Naive thymus-derived CD4-positive, alpha-beta T cell (primary cell): ENCODE measurements at places on chromosomes 4 and X.

GRCh38 chrX:69024931-69025330 is 140.3 kb downstream of the PJA1 start:
- DNase-seq = no peak

DNA sequence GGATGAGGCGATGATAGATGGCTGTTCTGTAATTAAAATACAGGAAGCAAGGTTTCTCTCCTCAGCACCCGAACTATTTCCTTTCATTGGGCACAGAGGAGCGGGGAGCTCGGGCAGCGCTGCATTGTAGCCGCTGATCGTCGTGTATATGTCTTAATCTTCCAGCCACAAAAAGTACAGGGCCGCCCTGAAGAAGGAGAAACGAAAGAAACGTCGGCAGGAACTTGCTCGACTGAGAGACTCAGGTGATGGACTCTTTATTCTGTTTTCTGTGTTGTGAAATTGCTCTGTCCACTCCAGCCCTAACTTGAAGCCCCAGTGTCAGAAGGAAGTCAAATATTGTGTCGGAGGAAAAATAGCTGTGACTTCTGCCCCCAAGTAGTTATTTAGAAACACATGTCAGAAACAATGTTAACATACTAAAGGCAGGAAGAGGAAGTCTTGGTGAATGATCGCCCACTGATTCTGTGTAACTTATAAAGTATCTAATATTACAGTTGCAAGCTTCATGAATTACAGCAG is 546 bp downstream of the ZRSR2 start:
- no peak for DNase-seq

GRCh38 chr4:5988086-5988845 is 30.0 kb downstream of the C4orf50 start:
- no peak for DNase-seq

DNA sequence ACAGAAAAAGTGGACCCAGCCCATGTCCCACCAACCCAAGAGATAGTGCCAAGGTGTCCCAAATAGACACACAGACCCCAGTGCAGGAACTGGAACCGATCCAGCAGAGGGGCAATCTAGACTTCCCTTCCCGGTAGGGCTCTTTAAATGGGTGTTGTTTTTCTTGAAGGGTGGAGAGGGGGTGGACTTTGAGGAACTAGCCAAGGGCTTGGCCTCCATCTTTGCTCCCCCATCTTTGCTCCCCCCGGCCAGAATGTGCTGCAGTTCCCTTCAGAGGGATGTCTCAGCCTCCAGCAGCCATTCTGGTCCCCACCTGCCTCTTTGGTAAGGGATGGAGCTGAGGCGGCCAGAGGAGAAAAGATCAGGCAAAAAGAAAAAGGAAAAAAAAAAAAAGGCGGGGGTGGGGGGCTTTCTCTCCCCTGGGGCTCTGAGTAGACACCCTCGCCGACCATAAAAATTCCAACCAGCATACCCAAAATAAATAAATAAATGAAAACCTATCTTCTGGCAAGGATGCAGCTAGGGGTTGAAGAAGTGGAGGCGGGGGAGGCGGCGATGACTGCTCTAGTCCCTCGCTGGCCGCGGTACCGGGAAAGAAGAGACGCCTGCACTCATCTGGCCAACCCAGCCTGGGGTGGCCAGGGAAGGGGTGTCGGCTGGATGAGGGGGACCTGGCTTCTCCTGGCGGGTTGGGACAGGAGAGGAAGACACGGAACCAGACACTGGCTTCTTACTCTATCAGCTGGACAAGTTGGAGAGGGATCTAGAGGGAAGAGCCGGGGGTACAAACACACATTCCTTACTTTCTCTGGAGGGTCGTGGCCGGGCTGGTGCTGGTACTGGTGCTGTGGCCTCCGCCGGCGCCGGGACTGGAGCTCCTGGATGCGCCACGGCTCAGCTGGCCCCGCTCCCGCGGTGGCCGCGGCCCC is 38.5 kb upstream of the IQSEC2 start:
- no peak for DNase-seq

DNA sequence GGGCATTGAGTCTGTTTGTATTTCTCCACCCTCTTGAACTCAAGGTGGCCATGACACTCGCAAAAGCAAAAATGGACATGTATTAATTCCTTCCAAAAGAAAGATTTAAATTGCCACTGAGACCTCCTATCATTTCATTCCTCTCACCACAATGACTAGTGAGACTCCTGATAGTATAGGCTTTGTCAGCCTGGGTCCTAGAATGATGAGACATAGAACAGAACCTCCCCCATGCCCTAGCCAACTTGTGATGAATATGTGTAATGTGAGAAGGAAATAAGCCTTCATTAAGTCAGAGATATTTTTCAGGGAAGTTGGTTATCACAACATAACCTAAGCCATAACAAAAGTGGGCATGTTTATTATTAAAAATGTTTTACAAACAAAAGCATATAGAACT is 62.5 kb downstream of the ASB9 start:
- no peak for DNase-seq

- no peak for DNase-seq
Observed at GRCh38 chr4:93732509-93732908, 96.0 kb upstream of the ATOH1 start.

DNA sequence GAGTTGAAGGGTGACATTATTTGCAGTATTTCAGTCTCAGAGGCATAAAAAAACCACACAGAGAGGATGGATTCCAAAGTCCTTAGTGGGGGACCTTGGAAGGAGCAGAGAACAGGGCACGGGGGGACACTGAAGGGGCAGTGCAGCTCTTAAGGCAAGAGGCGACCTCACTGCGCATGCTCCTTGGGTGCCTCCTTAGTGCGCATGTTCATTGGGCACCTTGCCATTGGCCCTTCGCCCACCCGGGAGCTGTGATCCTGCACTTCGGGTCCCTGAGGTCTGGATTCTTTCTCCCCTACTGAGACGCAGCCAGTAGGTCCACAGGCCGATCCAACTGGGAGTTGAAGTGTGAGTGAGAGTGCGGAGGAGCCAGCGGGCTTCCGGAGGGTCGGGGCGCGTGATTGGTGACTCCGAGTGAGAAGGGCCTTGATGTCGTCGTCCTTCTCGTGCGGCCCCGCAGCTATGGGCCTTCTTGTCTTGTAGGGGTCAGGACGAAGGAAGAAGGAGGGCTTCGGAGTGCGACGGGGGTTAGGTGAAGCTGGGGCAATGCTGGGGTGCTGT is at the start of gene XAGE5:
Gene XAGE5 (plus strand): TSS at position 223 of the 561 bp plus-strand sequence. CDS start 1,280 bp downstream, outside the sequence.
- no peak for DNase-seq

- no peak for DNase-seq
Observed at GRCh38 chr4:62328526-62328925, 1128.4 kb downstream of the ADGRL3 start.

GRCh38 chr4:67080046-67080557 is 465.2 kb downstream of the CENPC start:
- no peak for DNase-seq

DNA sequence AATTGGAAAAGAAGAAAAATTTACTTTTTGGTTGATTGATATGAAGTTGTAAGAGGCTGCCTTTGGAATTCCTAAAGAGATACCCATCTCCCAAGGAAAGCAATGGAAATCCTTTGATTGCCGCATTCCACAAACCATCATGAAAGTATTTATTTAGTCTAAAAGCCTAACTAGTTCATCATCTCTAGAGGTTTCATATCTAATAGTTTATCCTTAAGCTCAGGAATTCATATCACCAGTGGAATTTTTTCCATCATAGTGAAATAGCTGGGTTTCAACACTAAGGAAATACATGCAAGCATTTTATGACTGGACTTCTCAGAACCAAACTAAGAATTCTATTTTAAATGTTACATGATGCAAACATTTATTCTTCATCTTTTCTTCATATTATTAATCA is 144.9 kb downstream of the FBXO8 start:
- DNase-seq = no peak

DNA sequence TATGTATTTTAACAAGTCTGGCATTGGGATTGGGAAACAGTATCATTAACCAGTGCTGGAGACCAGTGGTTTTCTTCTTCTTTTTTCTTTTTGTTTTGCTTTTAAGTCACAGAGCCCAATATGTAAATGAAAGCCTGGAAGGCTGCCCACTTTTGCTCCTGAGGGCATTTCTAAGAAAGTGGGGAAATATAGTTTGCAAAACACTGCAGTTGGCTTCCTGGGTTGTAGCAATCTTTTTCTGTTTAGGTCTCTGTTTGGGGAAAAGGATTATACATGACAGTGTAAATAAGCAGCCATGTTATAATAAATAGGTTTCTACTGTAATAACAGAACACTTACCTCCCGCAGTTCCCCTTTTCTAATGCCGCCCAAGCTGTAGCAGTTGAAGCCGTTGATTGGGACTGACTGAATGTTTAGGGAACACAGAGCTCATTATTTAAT is 105.5 kb downstream of the TMEM164 start:
- DNase-seq = no peak

GRCh38 chr4:142156256-142156655 is 519.9 kb downstream of the IL15 start:
- DNase-seq = no peak

- DNase-seq = peak; percentile 66
Observed at GRCh38 chrX:20265221-20265725, 1.4 kb downstream of the RPS6KA3 start.

GRCh38 chr4:169229571-169230028 is 41.2 kb downstream of the SH3RF1 start:
- DNase-seq = no peak

GRCh38 chrX:53357799-53358530 is 64.5 kb downstream of the SMC1A start:
- no peak for DNase-seq

DNA sequence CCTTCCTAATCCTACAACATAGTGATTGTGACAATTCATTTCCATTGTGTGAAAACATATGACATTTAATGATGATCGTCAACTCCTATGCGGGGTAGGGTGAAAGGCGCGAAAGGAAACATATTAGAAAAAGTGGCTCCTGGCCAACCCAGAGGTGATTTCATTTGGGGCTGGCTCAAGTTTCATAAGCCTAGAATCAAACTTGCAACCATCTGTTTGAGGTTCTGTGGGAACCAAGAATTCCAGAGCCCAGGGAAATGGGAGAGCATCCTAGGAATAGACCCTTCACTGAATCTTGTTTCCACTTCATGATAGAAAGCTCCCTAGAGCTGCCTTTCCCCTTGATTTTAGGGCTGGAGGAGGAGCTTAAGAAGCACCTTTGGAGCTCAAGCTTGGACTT is 101.3 kb upstream of the EGFL6 start:
- DNase-seq = no peak

GRCh38 chr4:107094332-107094731 is 58.2 kb upstream of the DKK2 start:
- no peak for DNase-seq

- no peak for DNase-seq
Observed at GRCh38 chr4:107894138-107894603, 37.2 kb upstream of the CYP2U1 start.

DNA sequence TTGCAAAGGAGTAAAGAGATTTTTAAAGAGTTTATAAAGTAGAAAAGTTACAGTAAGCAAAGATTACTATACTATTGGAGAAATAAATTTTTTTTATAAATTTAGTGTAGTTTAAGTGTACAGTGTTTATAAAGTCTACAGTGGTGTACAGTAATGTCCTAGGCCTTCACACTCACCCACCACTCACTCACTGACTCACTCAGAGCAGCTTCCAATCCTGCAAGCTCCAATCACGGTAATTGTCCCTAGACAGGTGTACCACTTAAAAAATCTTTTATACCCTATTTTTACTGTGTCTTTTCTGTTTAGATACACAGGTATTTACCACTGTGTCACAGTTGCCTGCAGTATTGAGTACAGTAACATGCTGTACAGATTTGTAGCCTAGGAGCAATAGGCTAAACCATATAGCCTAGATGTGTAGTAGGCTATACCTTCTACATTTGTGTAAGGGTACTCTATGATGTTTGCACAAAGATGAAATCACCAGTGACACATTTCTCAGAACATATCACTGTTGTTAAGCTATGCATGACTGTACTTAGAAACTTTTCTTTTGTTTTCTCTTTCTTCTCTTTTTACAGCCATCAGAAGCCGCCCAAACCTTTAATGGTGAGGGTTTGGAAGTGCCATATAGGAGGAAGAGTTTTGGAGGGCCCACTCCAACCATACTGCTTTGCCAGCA is 11.8 kb upstream of the SH3RF1 start:
- DNase-seq = no peak

- no peak for DNase-seq
Observed at GRCh38 chr4:5009796-5010195, 9.5 kb downstream of the CYTL1 start.

GRCh38 chr4:8135666-8136065 is 22.9 kb downstream of the ABLIM2 start:
- no peak for DNase-seq

DNA sequence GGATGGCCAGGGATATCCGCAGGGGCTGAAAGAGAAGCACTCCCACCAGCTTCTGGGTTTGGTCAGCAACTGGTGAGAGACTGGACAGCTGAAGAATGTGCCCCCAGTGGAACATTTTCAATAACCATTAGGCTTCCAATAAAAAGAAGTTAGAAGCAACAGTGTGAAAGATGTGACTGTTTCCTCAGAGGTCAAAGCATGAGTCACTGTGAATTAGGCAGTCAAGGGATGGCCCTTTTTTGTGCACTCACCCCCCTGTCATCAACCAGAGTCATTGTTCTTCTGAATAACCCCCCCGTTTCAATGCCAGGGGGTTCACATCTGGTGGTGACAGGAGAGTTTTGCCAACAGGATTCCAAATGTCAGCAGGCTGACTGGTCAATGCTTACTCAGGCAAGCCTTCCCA is 74.6 kb upstream of the SH3RF1 start:
- no peak for DNase-seq

DNA sequence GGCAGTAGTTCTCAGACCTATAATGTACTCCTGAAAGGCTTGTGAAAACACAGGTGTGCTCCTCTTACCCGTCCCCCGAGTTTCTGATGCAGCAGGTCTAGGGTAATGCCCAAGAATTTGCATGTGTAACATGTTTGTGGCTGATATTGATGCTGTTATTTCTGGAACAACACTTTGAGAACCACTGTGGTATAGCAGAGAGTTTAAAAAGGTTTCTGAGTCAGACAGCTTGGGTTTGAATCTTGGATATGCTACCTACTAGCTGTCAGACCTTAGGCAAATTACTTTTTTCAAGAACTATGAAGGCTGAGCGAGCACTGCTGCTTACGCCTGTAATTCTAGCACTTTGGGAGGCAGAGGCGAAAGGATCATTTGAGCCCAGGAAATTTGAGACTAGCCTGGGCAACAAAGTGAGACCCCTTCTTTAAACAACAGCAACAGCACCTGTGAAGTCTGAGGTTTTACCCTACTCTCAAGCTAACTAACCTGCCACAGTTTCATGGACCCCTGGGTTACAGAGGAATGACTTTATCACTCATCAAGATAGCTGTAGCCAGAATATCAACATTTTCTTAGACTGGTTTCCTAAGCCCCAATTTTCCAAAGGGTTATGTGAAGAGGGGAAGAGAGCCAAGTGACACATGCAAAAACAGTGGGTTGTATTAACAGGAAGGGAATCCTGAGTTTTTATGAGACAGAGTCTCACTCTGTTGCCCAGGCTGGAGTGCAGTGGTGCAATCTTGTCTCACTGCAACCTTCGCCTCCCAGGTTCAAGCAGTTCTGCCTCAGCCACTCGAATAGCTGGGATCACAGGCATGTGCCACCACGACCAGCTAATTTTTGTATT is 5.1 kb downstream of the AFF1 start:
- no peak for DNase-seq

DNA sequence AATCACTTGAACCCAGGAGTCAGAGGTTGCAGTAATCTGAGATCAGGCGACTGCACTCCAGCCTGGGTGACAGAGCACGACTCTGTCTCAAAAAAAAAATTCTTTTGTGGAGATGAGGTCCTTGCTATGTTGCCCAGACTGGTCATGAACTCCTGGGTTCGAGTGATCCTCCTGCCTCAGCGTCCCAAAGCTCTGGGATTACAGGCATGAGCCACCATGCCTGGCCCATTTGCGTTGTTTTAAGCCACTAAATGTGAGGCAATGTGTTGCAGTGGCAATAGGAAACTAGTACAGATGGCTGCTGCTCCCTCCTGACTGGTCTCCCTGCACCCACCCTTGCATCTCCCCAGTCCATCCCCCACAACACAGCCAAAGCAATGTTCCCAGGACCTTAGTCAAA is 40.0 kb upstream of the APLN start:
- DNase-seq = no peak
